Fibroblast of villous mesenchyme (primary cell): ENCODE measurements at places on chromosomes 7 and 10. TPM values are rescaled to one million over a fixed set of nuclear protein-coding genes. Genes with fewer than 3 reads are reported as not detected.

NPSR1 gene
- total RNA-seq = not detected in 2 replicates

C1QL3 gene
- total RNA-seq = not detected in 2 replicates

STOX1 gene
- under 0.01 TPM in 2 replicates for total RNA-seq

PLCE1 gene
- 0.32 and 0.43 TPM in 2 replicates for total RNA-seq

GPC2 gene
- 0.43 and 2.9 TPM in 2 replicates for total RNA-seq

CCAR1 gene
- total RNA-seq = 38.0 and 47.1 TPM in 2 replicates

ACSM6 gene
- total RNA-seq = not detected in 2 replicates

NAT16 gene
- not detected in 2 replicates for total RNA-seq

SLC26A4 gene
- total RNA-seq = under 0.01 and 0.32 TPM in 2 replicates

ADCY1 gene
- total RNA-seq = under 0.01 and 0.32 TPM in 2 replicates

MOGAT3 gene
- total RNA-seq = not detected in 2 replicates

SLK gene
- total RNA-seq = 48.8 and 52.2 TPM in 2 replicates

SPDYE16 gene
- not detected in 2 replicates for total RNA-seq

RAMP3 gene
- total RNA-seq = not detected in 2 replicates

PLXNA4 gene
- under 0.01 TPM in 1 of 2 replicates, not detected in the other for total RNA-seq

SPDYE3 gene
- total RNA-seq = under 0.01 TPM in 1 of 2 replicates, not detected in the other
